ENCODE measurements at places on chromosomes 3 and 15. TPM values are rescaled to one million over a fixed set of nuclear protein-coding genes. Genes with fewer than 3 reads are reported as not detected.

- peak overlapping the region; percentile 44 for H3K27ac ChIP-seq
- no peak overlapping the region for H3K4me3 ChIP-seq
- no peak for DNase-seq
- H3K4me1 ChIP-seq, result peaks cover 28% of the 10 kb centered on the region
- peaks cover 16% of the 10 kb centered on the region for H3K36me3 ChIP-seq
Observed at GRCh38 chr3:14458434-14459275, 56.2 kb downstream of the SLC6A6 start.

GRCh38 chr3:44568561-44568960, 13.6 kb downstream of the ZKSCAN7 start:
- no peaks in the 10 kb centered on the region for H3K4me1 ChIP-seq
- no peak overlapping the region for H3K27ac ChIP-seq
- no peaks in the 10 kb centered on the region for H3K27me3 ChIP-seq
- DNase-seq, result no peak
- H3K36me3 ChIP-seq, result peaks cover 15% of the 10 kb centered on the region

Gene RTP3
- not detected for total RNA-seq

GRCh38 chr15:58139276-58139988, 1.3 kb downstream of the AQP9 start:
- H3K4me1 ChIP-seq, result no peaks in the 10 kb centered on the region
- H3K27ac ChIP-seq, result no peak overlapping the region
- H3K27me3 ChIP-seq, result peaks cover 7% of the 10 kb centered on the region
- H3K36me3 ChIP-seq, result no peaks in the 10 kb centered on the region
- no peak for DNase-seq

GRCh38 chr3:64331605-64332004, 106.3 kb upstream of the PRICKLE2 start:
- H3K27ac ChIP-seq, result no peak overlapping the region
- peaks cover 2% of the 10 kb centered on the region for H3K27me3 ChIP-seq
- DNase-seq, result no peak
- no peaks in the 10 kb centered on the region for H3K4me1 ChIP-seq

DNA sequence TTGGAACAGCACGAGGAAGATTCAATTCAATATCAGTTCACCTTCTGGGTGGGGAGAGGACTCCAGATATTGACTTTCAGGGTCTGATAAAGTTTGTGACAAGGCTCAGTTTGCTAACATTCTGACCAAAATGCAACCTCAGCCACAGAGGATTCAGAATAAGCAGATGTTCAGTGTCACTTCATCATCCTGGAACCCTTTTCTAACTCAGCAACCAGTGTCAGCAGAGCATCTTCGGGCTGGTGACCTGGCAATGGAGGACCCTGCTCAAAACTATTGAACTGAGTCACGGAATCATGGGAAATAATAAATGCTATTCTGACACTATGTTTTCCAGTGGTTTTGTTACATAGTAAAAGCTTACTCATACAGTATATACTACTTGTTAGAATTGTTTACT, 433.4 kb upstream of the CFAP20DC start:
- H3K27me3 ChIP-seq, result no peaks in the 10 kb centered on the region
- peaks cover 3% of the 10 kb centered on the region for H3K36me3 ChIP-seq
- peaks cover 59% of the 10 kb centered on the region for H3K4me1 ChIP-seq
- DNase-seq, result no peak
- H3K4me3 ChIP-seq, result no peak overlapping the region
- H3K27ac ChIP-seq, result no peak overlapping the region

Gene PLCH1
- 0.10 TPM for total RNA-seq

GRCh38 chr3:115524549-115524948, 98.8 kb upstream of the GAP43 start:
- H3K4me1 ChIP-seq, result peaks cover 5% of the 10 kb centered on the region
- DNase-seq, result no peak
- peaks cover 2% of the 10 kb centered on the region for H3K27me3 ChIP-seq

Data from activated T-helper 1 cell treated with anti-CD3 and anti-CD28 coated beads, Interleukin-12 subunit alpha, Interleukin-12 subunit beta, Interleukin-2, Interleukin-4 antibody, amounts not matched to agents 30 ng/mL and 10 ng/mL and 1 ng/mL, durations not matched to agents 14 hours and 24 hours and 36 hours (primary cell).